ENCODE measurements at places on chromosomes 5 and 9. TPM values are rescaled to one million over a fixed set of nuclear protein-coding genes. Genes with fewer than 3 reads are reported as not detected.

Gene N4BP3
- total RNA-seq = 0.71 TPM

Gene SERF1B
- total RNA-seq = 5.3 TPM

Gene SPINK13
- 2.4 TPM for total RNA-seq

Gene RORB
- total RNA-seq = 0.92 TPM

Gene CAPSL
- not detected for total RNA-seq

Gene HSD17B3
- total RNA-seq = not detected

Gene TJP2
- 29.6 TPM for total RNA-seq

Gene LRRC26
- total RNA-seq = not detected

Gene PDE6A
- not detected for total RNA-seq

Gene PRLR
- 0.18 TPM for total RNA-seq

Gene ENTREP1
- not detected for total RNA-seq

Gene ACTBL2
- total RNA-seq = 1.1 TPM

Gene PITX1
- 208 TPM for total RNA-seq

Gene ARAP3
- total RNA-seq = 2.6 TPM

Measured in smooth muscle cell of bladder (primary cell).